Pancreas (tissue), 10 donors: ENCODE measurements at places on chromosomes 5 and 9.

DNA sequence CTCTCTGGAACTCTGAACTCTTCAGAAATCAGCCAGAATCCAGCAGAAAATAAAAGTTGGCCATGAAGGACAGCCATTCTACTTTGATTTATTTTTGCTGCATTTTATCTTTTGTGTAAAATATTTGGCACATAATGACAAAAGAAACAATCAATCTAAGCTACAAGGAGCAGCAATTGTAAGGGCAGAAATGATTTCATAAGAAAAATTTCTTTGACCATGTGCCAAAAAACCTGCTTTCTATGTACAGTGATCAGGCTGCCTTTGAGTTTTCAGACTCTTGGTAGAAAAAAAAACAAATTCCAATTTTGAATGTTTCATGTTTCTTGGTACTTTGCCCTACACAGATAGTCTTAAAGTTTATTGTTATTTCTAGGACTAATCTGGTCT, 69.8 kb upstream of the SLC1A3 start:
- no peaks in the 10 kb centered on the region for H3K36me3 ChIP-seq
- H3K4me1 ChIP-seq: no peaks in the 10 kb centered on the region
- no peak for DNase-seq
- H3K27me3 ChIP-seq: no peaks in the 10 kb centered on the region
- no peak overlapping the region for H3K27ac ChIP-seq

DNA sequence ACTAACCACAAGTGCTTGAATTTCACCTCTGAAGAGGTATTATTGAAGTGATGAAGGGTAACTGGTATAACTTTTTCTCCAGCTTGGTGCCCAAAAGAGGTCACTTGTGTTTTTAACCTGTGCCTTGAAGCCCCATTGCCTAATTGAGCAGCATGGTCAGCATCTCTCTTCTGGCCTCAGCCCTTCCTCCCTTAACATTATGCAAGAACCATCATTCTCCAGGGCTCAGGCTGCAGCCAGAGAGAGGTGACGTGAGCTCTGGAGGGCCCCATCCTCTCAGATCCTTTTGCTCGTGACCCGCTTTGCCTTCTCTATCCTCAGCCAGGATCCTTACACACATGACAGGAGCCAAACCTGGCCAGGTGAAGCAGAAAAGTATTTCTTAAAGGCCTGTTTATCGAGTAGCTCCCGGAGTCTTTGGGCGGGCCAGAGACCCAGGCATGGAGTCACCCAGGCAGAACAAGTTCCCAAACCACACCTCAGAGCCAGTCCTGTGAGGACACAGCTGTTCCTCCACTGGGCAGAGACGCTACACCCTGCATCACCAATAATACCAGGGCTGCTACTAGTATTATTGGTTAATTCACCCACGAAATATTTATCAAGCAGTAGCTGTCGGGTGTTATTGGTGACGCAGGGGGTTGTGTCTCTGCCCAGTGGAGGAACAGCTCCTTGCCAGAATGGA, 29.6 kb upstream of the BOD1 start:
- H3K4me3 ChIP-seq: no peak overlapping the region
- no peaks in the 10 kb centered on the region for H3K4me1 ChIP-seq
- H3K27me3 ChIP-seq: no peaks in the 10 kb centered on the region
- no peaks in the 10 kb centered on the region for H3K36me3 ChIP-seq

DNA sequence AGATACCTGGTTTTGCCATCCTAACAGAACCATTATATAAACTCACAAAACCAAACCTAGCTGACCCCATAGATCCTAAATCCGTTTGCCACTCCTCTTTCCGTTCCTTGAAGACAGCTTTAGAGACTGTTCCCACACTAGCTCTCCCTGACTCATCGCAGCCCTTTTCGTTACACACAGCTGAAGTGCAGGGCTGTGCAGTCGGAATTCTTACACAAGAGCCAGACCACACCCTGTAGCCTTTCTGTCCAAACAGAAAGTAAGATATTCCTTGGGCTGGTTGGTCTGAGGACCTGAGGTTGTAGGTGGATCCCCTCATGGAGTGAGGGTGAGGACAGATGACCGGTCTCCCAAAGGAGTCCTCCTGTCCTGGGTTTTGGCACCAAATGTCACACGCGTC, 56.7 kb upstream of the NAA35 start:
- H3K4me1 ChIP-seq: no peaks in the 10 kb centered on the region
- H3K4me3 ChIP-seq: no peak overlapping the region
- H3K36me3 ChIP-seq: peaks cover 8% of the 10 kb centered on the region
- no peaks in the 10 kb centered on the region for H3K27me3 ChIP-seq

- H3K4me1 ChIP-seq: peaks cover 7% of the 10 kb centered on the region
- H3K4me3 ChIP-seq: no peak overlapping the region
- no peak for DNase-seq
- H3K36me3 ChIP-seq: no peaks in the 10 kb centered on the region
- no peaks in the 10 kb centered on the region for H3K27me3 ChIP-seq
- no peak overlapping the region for H3K27ac ChIP-seq
Measured at GRCh38 chr5:65760504-65761275, 38.7 kb downstream of the NLN start.

GRCh38 chr5:88830567-88830966, 52.4 kb downstream of the MEF2C start:
- H3K27ac ChIP-seq: no peak overlapping the region
- DNase-seq: no peak
- no peaks in the 10 kb centered on the region for H3K27me3 ChIP-seq
- H3K4me3 ChIP-seq: no peak overlapping the region
- no peaks in the 10 kb centered on the region for H3K36me3 ChIP-seq

- no peak for DNase-seq
- H3K4me3 ChIP-seq: no peak overlapping the region
Measured at GRCh38 chr5:29023541-29023940, 1985.2 kb upstream of the CDH9 start.

DNA sequence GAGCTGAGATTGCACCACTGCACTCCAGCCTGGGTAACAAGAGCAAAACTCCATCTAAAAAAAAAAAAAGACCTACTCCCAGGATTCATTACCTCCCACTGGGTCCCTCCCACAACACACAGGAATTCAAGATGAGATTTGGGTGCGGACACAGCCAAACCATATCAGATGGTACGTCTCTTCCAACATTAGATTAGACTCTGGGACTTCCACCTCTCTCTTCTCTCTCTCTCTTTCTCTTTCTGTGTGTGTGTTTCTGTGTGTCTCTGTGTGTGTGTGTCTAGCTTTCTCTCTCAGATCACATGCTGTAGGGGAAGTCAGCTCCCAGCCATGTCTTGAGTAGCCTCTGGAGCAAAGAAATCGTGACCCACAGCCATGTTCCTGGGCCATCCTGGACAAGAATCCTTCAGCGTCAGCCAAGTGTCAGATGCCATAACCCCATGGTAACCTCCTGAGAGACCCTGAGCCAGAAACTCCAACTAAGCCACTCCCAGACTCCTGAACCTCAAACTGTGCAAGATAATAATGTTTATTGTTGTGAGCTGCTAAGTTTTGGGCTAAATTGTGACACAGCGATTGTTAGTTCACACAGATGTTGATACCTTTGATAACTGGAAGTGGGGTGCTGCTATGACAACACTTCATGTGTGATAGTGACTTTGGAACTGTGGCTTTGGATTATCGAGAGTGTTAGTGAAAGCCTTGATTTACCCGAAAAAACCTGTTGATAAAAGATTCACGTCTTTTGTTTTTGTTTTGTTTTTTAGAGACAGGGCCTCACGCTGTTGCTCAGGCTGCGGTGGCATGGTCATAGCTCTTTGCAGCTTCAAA, 4.1 kb upstream of the CMBL start:
- no peak overlapping the region for H3K4me3 ChIP-seq
- H3K27ac ChIP-seq: peak overlapping the region; percentile 57
- no peaks in the 10 kb centered on the region for H3K36me3 ChIP-seq
- no peaks in the 10 kb centered on the region for H3K27me3 ChIP-seq

DNA sequence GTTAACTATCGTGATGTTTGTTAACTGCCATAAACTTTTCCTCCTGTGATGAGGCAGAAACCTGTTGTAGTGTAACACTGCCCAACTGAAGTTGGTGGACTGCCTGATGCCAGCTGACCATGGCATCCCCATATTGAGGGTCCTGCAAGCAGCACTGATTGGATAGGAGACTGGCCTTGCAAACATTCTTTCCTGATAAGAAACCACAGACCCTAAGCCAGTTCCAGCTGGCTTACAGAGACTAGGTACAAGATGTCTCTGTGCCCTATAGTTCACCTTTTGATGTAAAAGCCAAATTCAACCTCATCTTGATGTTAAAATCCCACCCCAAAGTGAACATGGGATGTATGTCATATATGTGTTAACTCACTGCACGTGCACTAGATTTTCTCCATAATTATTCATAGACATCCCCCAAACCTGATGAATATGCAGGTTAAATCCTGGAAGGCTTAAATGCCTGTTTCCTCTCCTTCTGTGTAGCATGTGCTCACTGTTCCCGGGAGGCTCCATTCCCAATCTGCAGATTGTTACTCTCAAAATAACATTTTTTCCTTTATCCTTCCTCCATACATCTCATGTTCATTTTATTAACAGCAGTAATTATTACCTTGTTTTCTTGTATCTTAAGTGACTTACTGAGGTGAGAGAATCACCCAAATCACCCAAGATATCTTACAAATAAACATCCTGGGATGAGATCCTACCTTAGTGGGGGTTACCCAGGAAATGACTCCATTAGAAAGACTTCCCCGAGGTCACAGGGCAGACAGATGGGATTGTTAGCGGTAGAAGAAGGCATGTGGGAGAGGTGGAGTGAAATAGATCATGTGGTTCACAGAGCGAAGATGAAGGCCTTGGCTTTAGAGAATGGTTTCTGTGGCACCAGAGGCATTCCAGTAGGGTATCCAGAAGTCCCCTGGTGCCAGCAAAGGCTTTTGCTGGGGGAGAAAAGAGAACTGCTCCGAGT, 566.7 kb downstream of the CCDC171 start:
- no peak overlapping the region for H3K27ac ChIP-seq
- no peaks in the 10 kb centered on the region for H3K36me3 ChIP-seq
- no peaks in the 10 kb centered on the region for H3K27me3 ChIP-seq
- DNase-seq: no peak
- H3K4me1 ChIP-seq: no peaks in the 10 kb centered on the region
- no peak overlapping the region for H3K4me3 ChIP-seq

GRCh38 chr9:137744632-137745183, 125.9 kb downstream of the EHMT1 start:
- no peak overlapping the region for H3K4me3 ChIP-seq
- H3K27me3 ChIP-seq: no peaks in the 10 kb centered on the region
- DNase-seq: no peak
- H3K27ac ChIP-seq: no peak overlapping the region
- H3K4me1 ChIP-seq: no peaks in the 10 kb centered on the region

GRCh38 chr9:127451858-127452656, 747 bp downstream of the LRSAM1 start:
- no peaks in the 10 kb centered on the region for H3K4me1 ChIP-seq
- H3K27me3 ChIP-seq: no peaks in the 10 kb centered on the region
- peak overlapping the region; percentile 76 for H3K27ac ChIP-seq
- H3K36me3 ChIP-seq: peaks cover 3% of the 10 kb centered on the region
- H3K4me3 ChIP-seq: peak overlapping the region; percentile 77

DNA sequence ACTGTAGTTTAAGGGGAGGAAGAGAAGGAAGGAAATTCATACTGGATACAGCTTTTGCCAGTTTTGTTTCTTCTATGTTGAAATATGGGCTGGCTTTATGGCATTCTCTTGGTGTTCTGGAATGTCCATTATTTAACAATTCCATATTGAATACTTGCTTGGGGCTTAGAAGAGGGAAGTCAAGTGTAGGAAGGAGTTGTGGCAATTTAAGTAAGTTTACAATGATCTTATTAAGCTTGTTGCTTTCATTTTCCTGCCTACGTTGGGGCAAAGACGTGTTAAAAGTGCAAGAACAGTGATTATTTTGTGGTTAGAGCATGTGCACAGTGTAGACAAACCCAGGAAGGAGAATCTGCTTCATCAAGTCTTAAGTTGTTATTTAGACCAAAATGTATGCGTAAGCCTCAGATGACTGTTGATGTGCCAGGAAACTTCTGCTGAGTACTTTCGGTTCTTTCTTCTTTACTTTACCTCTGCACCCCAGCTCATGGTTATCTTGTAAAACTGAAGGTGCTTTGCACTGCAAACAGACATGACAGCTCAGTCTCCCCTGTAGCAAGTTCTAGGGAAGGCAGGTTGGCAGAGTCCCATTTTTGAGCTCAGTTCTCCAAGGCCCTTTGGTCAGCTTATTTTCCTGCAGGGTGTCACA, 75.8 kb downstream of the F2RL2 start:
- H3K27me3 ChIP-seq: no peaks in the 10 kb centered on the region
- H3K36me3 ChIP-seq: no peaks in the 10 kb centered on the region
- DNase-seq: no peak
- H3K27ac ChIP-seq: peak overlapping the region; percentile 9
- H3K4me1 ChIP-seq: peaks cover 39% of the 10 kb centered on the region

DNA sequence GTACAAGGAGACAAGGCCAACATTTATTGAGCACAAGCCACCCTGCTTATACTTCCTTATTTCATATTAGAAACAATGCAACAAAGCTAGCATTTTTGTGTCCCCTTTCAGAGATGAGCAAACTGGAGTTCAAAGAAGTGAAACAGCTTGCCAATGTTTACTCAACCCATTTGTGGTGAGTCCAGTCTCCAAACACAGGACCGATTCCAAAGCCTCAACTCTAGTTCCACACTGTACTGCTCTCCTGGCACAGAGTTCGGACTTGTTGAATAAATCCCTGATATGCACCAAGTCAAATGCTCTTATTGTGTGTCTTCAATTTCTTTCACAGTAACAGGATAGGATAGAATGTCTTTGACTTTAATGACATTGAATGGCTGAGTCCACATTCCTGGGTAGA, 604.8 kb upstream of the BRINP1 start:
- H3K4me1 ChIP-seq: no peaks in the 10 kb centered on the region
- H3K27me3 ChIP-seq: no peaks in the 10 kb centered on the region
- H3K36me3 ChIP-seq: no peaks in the 10 kb centered on the region
- no peak overlapping the region for H3K27ac ChIP-seq

DNA sequence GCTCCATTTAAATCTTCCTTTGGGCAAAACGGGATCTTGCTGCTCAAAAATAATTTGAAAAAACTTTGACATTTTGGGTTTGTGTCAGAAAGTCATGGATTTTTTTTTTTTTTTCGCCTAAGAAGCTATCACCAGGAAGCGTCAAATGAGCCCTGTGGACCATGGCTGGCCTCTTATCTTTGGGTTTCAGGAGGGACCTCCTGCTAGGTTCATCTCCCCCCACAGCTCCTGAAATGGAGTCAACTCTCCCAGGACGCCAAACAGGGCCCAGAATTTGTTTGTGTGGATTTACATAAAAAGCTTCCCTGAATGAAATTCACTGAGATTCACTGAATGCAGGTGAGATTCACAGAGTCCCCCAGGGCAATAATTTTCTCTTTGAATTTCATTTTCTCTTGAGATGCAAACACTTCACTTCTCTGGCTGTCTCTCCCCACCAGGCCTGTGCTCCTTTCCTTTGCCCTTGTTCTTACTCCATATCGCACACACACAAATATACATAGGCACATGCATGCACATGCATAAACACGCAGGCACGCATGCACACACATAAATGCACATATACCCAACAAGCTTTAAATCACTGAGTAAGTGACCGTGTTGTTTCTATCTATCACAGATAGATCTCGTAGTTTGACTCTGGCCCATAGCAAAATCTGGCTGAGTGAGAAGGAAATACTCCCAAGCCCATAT, 55.3 kb upstream of the GALNT10 start:
- no peak for DNase-seq
- no peak overlapping the region for H3K27ac ChIP-seq
- no peaks in the 10 kb centered on the region for H3K36me3 ChIP-seq
- H3K4me3 ChIP-seq: no peak overlapping the region
- no peaks in the 10 kb centered on the region for H3K27me3 ChIP-seq
